ENCODE measurements at places on chromosomes 5 and 9.

DNA sequence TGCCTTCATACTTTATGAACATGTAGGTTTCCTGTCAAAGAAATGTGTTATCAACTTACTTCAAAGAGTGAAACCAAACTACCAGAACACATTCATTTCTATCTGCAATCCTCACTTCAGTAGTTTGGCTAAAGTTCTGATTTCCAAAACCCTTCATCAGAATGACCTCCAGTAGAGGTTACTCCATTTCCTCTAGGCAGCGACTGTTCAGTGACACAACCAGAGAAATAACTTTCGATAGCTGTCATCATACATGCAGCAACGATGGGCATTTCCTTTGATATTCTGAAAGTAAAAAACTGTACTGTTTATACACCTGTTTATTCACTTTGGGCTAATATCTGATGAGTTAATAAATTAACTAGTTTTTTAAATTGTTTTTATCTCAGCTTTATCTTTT is 532.5 kb upstream of the IZUMO3 start:
- no peaks in the 10 kb centered on the region for H3K4me1 ChIP-seq
- no peak overlapping the region for H3K4me3 ChIP-seq
- H3K27me3 ChIP-seq = no peaks in the 10 kb centered on the region
- DNase-seq = no peak

DNA sequence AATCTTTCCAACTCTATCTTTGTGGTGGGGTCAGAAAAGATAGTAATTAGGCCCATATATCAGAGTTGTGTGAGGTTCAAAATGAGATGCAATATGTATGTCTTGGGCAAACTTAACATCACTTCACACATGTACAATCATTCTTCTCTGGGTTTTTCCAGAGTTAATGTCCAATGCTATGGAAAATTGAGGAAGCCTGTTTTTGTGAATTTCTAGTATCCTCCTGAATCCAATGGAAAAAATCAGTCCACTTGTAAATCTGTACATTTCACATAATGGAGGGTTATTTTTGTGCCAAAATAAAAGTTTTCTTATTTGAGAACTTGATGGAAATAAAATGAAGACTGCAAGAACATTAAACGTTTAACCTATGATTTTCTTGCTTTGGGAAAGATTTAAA is 155.6 kb upstream of the SEMA6A start:
- no peaks in the 10 kb centered on the region for H3K27me3 ChIP-seq
- no peak overlapping the region for H3K27ac ChIP-seq

GRCh38 chr5:3659907-3660306 is 64.3 kb downstream of the IRX1 start:
- H3K36me3 ChIP-seq = no peaks in the 10 kb centered on the region
- no peak overlapping the region for H3K4me3 ChIP-seq
- H3K4me1 ChIP-seq = no peaks in the 10 kb centered on the region
- no peak for DNase-seq
- no peaks in the 10 kb centered on the region for H3K27me3 ChIP-seq

- H3K27ac ChIP-seq = no peak overlapping the region
- no peaks in the 10 kb centered on the region for H3K27me3 ChIP-seq
- H3K4me3 ChIP-seq = no peak overlapping the region
- no peaks in the 10 kb centered on the region for H3K36me3 ChIP-seq
- no peak for DNase-seq
Measured at GRCh38 chr9:76592091-76592973, 133.3 kb downstream of the GCNT1 start.

Data from adrenal gland (tissue), 19 donors.